ENCODE measurements at places on chromosomes 6 and 20.

- peak; percentile 77 for DNase-seq
Observed at GRCh38 chr6:148524471-148524882, 181.8 kb downstream of the SASH1 start.

GRCh38 chr6:75563032-75563431, 38.6 kb upstream of the SENP6 start:
- no peak for DNase-seq

DNA sequence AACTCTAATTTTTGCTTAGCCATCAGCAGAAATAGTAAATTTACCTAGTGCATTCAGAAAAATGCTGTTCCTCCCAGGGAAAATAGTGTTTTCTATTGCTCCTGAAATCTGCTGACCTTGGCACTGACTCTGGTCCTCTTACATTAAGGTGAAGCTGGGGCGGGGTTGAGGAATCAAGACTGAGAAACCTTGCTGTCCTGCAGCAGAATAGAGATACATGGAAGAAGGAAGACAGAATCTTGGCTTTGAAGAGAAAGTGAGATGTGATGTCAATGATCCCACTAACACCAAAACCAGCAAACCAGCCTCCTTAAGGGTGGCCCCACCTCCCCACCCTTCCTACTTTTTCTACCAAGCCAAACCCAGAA, 840 bp upstream of the LY86 start:
- no peak for DNase-seq

GRCh38 chr20:37414224-37415035, 68.5 kb downstream of the SRC start:
- DNase-seq: no peak

DNA sequence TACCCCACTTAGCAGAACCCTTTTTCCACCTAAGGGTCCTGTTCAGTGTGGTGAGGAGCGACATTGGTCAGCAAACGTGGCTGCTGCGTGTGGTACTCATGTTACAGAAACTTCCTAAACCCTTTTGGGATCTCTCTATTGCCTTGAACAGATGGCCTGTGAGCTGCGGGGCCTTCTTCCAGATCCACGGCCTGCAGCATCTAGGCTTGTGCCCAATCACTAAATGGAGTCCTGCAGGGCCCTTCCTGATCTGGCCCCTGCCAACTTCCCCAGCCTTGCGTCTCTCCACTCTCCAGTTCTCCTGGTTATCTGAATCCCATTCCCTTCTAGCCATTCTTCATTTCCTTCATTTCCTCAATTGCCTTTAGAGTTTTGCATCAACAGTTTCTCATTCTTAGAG, 85.6 kb downstream of the PDE7B start:
- DNase-seq: no peak

DNA sequence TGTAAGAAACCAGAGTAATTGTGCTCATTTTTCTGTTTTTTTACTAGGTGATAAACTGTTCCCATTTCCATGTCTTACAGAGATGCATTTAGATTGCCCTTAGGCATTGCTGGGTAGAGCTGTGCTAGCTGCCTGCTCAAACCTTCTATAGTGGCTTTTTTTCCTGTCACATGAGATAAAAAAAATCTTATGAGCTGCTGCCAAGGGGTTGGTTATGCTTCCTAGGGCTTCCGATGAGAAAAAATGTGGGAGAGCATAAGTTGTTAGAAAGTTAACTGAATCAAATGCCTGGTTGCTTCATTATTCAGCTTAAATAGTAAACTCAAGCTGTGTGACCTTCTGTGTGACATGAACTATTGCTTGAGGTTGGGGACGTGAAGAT, 50.0 kb upstream of the NOX3 start:
- no peak for DNase-seq

- no peak for DNase-seq
Observed at GRCh38 chr6:130223508-130223907, 757 bp upstream of the SAMD3 start.

GRCh38 chr6:2196079-2196679, 49.2 kb downstream of the GMDS start:
- peak; percentile 29 for DNase-seq

GRCh38 chr6:43622541-43622940, 6.5 kb downstream of the GTPBP2 start:
- no peak for DNase-seq

DNA sequence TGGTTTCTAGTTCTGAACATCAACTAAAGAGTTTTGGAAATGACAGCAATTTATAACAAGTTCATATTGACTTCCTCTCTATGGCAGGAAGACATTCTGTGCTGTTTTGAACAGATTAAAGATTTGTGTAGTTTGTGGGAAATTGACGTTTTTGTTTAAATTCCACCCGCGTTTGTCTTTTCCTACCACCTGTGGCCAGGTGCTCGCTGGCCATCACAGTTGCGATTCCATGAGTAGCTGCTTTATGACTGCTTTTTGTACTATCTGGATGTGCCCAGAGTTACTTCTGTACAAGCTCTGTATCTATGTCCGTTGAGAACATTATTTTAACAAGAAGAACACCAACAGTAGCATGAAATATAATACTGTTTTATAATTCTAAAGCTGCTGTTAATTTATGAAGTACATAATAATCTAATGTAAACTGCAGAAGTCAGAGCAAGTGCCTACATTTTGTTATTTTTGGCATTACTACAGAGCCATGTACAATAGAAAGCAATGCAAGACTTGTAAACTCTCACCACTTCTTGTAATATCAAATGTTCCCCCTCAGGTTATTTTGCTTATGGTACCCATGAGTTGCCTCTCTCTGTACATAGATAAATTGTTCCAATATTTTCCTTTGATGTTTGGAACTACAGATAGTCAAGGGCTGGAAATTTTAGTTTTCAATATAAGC, 33.5 kb downstream of the ZBTB2 start:
- no peak for DNase-seq

DNA sequence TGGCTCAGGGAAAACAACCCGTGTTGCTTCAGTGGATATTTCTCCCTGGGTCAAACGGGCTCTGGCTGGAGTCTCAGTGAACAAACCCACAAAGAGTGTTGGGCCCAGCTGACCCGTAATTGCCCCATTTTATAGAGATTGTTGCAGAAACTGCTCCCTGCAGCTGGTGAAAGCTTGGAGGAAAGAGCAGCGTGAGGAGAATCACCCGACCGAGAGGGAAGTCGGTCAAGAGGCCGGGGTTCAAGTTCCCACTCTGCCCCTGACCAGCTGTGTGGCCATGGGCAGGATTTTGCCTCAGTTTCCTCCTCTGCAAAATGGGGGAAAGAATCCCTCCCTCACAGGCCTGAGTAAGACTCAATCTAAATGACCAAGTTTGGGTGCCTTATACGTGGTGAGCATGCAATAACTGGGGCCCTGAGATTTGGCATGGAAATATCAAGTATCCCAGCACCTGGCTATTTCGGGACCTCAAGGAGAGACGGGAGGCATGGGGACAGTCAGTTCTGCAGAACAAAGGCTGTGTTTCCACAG, 1.7 kb upstream of the TGM2 start:
- no peak for DNase-seq

GRCh38 chr6:16591396-16592222, 169.7 kb downstream of the ATXN1 start:
- no peak for DNase-seq

GRCh38 chr6:163776906-163777686, 362.6 kb downstream of the QKI start:
- no peak for DNase-seq

- DNase-seq: no peak
Observed at GRCh38 chr20:59412875-59413284, 112.5 kb downstream of the EDN3 start.

DNA sequence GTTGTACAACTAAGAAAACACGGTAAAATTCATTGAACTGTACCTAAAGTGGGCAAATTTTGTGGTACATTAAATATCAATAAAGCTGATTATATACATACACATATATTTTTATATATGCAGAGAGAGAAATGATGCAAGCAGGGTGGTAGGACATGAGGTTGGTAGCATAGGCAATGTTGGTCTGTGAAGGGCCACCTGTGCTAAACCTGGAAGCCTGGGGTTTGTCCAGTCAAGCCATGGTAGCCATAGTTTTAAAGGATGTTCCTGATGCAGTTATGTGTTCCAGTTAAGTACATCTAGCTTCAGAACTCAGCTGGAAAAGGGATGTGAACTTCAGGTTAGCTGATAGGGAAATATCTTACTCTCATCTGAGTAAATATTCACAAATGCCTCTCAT, 60.1 kb downstream of the TRIM38 start:
- no peak for DNase-seq

- no peak for DNase-seq
Observed at GRCh38 chr20:47960277-47960676, 175.0 kb upstream of the SULF2 start.

GRCh38 chr6:79031821-79032590, 46.0 kb downstream of the PHIP start:
- peak; percentile 18 for DNase-seq

DNA sequence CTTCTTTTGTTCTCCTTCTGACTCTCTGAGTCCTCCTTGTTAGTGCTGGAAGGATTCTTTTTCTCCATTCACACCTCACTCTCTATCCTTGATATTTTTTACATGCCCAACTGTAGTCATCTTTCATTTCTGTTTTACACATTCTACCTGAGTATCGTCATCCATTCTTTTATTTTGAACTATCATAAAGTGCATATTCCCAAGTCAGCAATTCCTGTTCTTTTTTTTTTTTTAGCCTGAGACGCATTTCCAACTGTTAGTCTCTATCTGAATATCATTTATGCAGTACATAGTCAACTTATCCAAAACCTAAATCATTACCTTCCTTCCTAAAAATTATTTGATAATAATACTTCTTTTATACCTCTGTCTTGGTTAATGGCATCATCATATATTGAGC, 207.5 kb downstream of the NKAIN2 start:
- no peak for DNase-seq

DNA sequence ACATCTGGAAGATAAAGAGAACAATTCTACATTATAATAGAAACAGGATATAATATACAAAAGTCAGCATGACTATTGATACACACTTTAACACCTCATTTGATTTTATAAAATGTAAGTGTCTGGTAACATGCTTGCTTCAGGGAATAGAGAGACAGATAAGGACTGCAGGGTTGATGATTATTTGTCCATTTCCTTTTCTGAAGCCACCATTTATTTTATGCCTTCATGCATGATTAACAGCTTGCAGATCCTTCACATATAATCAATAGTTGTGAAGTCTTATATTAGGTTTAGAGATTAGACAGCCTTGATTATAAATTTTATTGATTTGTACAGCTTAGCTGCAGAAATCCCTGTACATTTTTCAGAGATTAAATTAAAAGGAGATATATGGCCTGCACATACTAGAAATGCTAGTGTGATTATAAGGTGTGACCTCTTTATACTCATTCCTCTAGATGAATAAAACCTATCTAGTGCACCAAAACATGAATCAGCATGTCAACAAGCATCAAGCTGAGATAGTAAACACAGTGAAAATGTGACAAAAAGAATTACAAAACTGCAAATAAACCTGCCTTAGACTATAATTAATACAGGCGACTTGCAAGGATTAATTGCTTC, 198.8 kb upstream of the THEMIS start:
- DNase-seq: no peak

- no peak for DNase-seq
Observed at GRCh38 chr6:108186226-108186625, 20.4 kb downstream of the NR2E1 start.

- no peak for DNase-seq
Observed at GRCh38 chr20:37506152-37506725, 14.8 kb upstream of the NNAT start.

Data from foreskin fibroblast (primary cell).